Activated naive CD4-positive, alpha-beta T cell treated with anti-CD3 and anti-CD28 coated beads, Interleukin-2, amount 50 U/mL, for 72 hours (primary cell): ENCODE measurements at places on chromosomes 12 and 14.

- no peak for DNase-seq
Measured at GRCh38 chr12:102682366-102683289, 202.3 kb upstream of the IGF1 start.

DNA sequence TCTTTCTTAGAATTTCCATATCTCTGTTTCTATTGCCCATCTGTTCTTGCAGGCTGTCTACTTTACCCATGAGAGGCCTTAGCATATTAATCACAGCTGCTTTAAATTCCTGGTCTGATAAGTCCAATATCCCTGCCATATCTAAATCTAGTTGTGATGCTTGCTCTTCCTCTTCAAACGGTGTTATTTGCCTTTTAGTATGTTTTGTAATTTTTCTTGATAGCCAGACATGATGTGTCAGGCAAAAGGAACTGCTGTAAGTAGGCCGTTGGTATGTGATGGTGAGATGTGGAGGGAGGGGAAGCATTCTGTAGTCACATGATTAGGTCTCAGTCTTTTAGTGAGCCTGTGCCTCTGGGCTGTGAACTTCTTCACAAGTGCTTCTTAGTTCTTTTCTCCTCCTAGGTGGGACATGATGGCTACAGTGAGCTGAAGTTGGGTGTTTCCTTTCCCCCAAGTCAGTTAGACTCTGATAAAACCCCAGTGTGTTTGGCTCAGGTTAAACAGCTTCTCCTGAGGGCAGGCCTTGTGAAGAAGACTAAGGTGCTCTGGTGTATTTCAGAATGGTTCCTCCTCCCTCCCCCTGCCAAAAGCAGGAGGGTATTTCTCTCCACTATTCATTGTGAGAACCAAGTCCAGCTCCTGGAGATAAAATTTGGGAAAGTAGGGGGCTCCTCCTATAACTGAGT lies 195.9 kb upstream of the PARP11 start:
- no peak for DNase-seq

- DNase-seq = no peak
Measured at GRCh38 chr14:68598621-68599447, 194.0 kb downstream of the ZFP36L1 start.

DNA sequence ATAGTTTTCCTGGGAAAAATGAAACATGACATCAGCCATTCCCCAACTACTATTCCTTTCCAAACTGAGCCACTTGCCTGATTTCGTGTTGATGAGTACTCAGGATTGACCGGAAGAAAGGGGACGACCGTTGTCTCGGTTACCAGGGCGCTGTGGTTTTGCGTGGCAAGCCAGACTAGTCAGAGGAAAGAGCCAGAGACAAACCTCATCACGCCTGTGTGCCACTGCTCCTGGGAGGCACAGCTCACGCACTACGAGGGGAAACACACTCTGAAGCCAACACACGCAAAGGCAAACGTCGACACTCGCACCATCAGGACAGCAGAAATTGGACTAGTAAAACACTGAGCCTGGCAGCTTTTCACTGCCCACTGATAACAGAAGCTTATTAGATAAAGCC lies 35.0 kb downstream of the GIT2 start:
- DNase-seq = no peak

GRCh38 chr12:50354908-50355307 lies 41.5 kb downstream of the FAM186A start:
- DNase-seq = no peak

GRCh38 chr14:35766036-35766699 lies 42.9 kb downstream of the RALGAPA1 start:
- DNase-seq = no peak

- no peak for DNase-seq
Measured at GRCh38 chr12:13576935-13577500, 380.5 kb downstream of the EMP1 start.

DNA sequence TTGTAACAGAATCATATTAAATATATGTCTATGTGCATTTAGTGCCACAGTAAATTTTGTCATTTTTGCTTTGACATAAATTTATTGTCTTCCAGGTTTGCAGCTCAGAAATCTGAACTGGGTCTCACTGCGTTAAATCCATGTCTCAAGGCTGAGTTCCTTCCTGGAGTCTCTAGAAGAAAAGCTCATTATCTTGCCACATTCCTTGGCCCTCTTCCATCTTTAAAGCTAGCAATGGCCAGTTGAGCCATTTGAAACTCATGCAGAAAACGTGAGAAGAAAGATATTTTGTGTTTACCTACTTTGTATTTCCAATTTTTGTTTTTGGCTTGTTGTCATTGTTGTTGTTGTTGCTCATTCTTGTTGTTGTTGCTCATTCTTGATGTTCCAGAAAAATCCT lies 10.7 kb downstream of the PRH1 start:
- no peak for DNase-seq

- DNase-seq = no peak
Measured at GRCh38 chr14:67285876-67286452, 44.7 kb downstream of the PALS1 start.

- no peak for DNase-seq
Measured at GRCh38 chr14:67564236-67564635, 31.1 kb downstream of the PLEKHH1 start.

GRCh38 chr14:56806760-56807159 lies 3.5 kb downstream of the OTX2 start:
- DNase-seq = no peak

DNA sequence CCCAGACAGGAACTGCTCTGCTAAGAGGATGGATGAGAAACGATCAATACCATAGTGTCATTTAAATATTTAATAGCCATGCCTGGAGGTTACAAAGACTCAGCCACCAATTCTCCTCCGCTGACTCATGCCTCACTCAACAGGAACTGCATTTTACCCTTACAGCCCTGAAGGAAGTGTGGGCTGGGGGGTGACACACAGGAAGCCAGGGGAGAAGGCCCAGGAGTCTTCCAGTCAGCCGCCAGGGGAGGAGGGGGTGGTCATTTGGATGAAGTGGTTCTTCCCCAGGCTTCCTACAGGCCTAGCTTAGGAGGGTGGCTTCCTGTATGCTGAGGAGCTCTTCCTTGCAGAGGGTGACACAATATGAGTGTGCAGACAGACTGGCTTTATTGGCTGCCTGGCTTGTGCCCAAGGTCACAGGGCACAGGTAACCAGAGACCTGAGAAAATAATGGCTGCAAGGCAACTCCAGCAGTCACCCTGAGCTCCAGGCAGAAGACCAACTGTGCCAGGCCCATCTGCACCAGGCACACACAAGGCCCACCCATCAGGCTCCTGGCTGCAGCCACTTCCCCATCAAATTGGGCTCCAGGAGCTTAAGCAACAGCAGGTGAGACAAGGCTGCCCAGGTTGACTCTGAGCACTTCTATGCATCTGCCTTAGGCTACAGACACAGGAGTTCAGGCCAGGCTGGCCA lies 30.6 kb upstream of the RPLP0 start:
- peak; percentile 71 for DNase-seq

DNA sequence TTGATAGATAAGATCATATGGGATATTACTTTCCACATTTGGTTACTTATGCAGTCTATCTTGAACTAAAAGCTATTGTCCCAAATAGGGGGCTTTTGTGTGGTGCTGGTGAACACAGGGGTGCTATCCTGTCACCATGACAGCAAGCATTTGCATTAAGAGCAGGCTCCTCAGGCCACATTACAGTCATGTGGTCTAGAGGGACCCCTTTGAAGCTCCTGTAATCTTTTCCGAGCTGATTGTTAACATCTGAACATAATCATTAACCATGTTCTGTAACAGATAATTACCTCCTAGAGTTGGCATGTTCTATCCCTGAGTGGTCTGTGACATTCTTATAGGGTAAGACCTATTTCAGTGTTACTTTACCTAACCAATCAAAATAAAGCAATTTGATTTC lies 178.8 kb downstream of the KTN1 start:
- no peak for DNase-seq

- DNase-seq = no peak
Measured at GRCh38 chr14:23605931-23606585, 27.5 kb upstream of the JPH4 start.

DNA sequence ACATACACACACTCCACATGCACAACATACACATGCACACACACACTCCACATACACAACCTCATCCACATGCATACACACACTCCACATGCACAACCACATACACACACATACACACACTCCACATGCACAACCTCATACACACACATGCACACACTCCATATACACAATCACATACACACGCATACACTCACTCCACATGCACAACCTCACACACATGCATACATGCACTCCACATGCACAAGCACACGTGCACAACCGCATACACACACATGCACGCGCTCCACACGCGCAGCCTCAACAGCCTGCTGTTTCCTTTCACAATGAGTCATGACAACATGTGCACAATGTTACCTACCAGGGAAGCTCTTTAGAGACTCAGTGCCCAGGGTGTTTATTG lies 61.2 kb upstream of the TMEM132C start:
- no peak for DNase-seq

DNA sequence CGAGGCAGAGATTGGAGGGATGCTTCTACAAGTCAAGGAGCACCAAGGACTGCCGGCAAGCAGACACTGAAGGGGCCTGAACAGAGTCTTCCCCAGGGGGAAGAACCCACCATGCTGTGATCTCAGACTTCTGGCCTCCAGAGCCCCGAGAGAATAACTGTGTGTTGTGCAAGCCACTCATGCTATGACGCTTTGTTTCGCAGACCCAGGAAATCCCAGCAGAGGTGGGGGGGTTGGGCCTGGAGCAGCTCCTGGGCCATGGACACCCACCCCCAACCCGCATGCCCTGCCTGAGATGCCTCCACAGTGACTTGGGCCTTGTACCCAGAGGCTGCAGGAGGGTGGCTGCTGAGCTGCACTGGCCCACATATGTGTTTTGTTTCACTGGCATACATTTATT lies 31.2 kb downstream of the ARL6IP4 start:
- no peak for DNase-seq

DNA sequence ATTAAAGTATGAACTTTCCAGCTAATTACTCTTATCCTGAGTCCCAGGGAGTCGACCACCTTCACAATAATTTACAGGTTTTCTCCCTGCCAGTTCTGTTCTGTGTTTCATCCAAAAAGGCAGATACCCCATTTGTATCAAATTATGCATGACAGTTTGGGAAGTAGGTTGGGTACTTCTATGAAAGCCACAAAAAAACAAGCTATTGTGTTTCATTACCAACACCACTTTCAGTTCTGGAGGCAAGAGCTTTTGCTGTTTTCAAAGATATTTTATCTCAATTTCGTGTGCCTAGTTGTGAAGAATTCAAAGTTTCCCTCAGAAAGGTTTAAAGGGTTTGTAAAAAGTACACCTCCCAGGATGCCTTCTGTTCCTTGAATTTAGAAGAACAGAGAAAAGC lies 557.4 kb downstream of the FLRT2 start:
- no peak for DNase-seq

DNA sequence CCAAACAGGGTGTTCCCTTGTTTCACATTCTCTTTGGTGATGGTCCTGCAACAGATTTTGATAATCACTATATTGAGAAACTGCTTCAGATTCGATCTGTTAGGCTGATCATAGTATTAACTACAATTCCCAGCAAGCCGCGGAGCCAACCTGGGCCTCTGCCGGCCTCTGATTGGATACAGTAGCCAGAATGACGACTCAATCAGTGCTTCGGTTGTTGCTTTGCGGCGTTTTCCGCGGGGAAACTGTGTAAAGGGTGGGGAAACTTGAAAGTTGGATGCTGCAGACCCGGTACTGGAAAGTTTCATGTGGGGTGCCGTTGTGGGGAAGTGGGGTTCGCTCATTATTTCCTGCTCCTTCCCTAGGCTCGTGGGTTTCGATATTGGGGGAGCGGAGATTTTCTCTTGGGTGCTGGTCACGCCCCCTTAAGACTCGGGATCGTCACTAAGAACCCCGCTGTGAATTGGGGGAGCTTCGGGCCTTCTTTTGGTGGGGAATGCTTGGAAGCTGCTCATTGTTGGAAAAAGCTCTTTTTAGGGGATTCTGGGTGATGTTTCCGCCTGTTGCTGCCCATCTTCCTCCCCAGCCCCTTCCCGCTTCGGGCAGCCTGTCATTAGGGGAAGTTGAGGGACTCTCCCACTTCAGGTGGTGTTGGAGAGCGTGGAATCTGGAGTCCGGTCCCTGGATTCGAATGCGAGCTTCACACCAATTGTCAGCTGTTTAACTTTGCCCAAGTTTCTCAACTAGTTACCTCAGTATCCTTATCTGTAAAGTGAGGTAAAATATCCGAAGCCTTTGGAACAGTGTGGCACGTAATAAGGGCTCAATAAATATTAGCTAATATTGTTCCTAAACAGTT lies at the start of gene RAD51B:
Gene RAD51B (plus strand): TSS at position 217 of the 859 bp plus-strand sequence.
- peak; percentile 83 for DNase-seq

GRCh38 chr14:93369713-93370266 lies 22.8 kb downstream of the COX8C start:
- DNase-seq = no peak

GRCh38 chr12:89733579-89734201 lies 25.1 kb upstream of the ATP2B1 start:
- DNase-seq = no peak

GRCh38 chr12:15732341-15733061 lies 56.7 kb downstream of the EPS8 start:
- DNase-seq = no peak

DNA sequence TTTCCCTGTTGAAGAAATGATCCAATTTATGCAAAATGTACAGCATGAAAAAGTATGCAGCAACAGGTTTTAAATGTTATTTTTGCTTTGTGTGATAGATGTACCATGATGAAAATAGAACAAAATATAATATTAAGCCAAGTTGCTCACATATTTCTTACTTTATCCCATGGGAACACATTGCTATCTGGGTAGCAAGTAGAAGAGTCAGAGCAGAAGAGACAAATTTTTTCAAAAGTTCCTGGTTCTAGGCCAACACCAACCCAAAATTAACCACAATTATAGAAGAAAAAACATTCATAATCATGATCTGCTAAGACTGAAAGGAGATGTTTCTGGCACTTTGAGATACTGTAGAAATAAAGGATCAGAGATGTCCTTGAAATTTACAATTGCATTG lies 79.9 kb upstream of the SYT10 start:
- DNase-seq = no peak

DNA sequence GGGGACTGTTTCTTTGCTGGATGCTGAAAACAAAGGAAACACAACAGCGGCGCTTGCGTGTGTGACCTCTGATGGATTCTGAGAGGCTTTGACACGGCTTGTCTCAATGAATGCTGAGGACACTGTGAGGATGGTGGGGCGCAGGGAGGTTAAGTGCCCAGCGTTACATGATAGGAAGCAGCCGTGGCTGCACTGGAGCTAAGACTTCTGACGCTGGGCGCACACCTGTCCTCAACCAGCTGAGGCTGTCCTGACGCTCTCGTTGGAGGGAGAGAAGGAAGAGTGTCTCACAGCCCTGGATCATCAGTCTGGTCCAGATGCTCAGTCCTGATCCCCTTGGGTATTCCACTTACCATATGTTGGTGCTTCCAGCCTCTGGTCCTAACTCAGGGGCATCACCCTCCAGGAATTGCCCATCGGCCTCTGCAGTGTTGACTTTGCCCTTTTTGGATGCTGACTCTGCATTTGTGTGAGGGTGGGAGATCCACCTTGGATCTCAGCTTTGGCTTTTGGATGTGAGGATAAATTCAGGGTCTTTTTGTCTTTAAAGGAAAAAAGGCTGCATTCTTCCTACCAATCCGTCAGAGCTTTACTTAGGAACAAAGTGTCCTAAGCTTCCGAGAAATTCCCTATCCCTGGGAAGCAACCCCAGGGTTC lies 125.2 kb downstream of the ZNF664 start:
- no peak for DNase-seq
